A549 treated with Hydrocortisone at 1 μM for 4 hours (cell line): ENCODE measurements at places on chromosomes 11 and 22. TPM values are rescaled to one million over a fixed set of nuclear protein-coding genes. Genes with fewer than 3 reads are reported as not detected.

The MICALL1 gene
- 17.4 to 21.6 TPM (median 20.8 TPM) in 5 replicates for total RNA-seq

The KCNJ1 gene
- 0.03 TPM in 1 of 5 replicates, not detected in the others for total RNA-seq

The C1QTNF4 gene
- total RNA-seq, result 0.09 to 0.21 TPM in 2 of 5 replicates, not detected in the others

The CHST1 gene
- total RNA-seq, result 1.3 to 1.9 TPM (median 1.9 TPM) in 5 replicates

The PKDREJ gene
- total RNA-seq, result not detected in 5 replicates

The NCR3LG1 gene
- 1.7 to 3.7 TPM (median 2.2 TPM) in 5 replicates for total RNA-seq

The GAS2 gene
- 0.35 to 1.2 TPM (median 0.93 TPM) in 5 replicates for total RNA-seq

The CECR2 gene
- total RNA-seq, result 0.07 to 0.17 TPM (median 0.09 TPM) in 5 replicates

The SLC22A8 gene
- total RNA-seq, result not detected in 5 replicates

The SCGB1A1 gene
- total RNA-seq, result not detected in 5 replicates

The ELF5 gene
- not detected in 5 replicates for total RNA-seq
